ENCODE measurements at places on chromosomes 12 and 14. TPM values are rescaled to one million over a fixed set of nuclear protein-coding genes. Genes with fewer than 3 reads are reported as not detected.

Gene CAPZA3
- total RNA-seq = 0.28 TPM

Gene NAB2
- total RNA-seq = 25.8 TPM

Gene CCDC184
- total RNA-seq = not detected

Gene DENND5B
- 18.6 TPM for total RNA-seq

Gene KERA
- total RNA-seq = not detected

Gene SPRYD4
- total RNA-seq = 3.5 TPM

Gene KRT80
- total RNA-seq = 27.4 TPM

All from MCF 10A (cell line).